ENCODE measurements at places on chromosomes 5 and 9.

DNA sequence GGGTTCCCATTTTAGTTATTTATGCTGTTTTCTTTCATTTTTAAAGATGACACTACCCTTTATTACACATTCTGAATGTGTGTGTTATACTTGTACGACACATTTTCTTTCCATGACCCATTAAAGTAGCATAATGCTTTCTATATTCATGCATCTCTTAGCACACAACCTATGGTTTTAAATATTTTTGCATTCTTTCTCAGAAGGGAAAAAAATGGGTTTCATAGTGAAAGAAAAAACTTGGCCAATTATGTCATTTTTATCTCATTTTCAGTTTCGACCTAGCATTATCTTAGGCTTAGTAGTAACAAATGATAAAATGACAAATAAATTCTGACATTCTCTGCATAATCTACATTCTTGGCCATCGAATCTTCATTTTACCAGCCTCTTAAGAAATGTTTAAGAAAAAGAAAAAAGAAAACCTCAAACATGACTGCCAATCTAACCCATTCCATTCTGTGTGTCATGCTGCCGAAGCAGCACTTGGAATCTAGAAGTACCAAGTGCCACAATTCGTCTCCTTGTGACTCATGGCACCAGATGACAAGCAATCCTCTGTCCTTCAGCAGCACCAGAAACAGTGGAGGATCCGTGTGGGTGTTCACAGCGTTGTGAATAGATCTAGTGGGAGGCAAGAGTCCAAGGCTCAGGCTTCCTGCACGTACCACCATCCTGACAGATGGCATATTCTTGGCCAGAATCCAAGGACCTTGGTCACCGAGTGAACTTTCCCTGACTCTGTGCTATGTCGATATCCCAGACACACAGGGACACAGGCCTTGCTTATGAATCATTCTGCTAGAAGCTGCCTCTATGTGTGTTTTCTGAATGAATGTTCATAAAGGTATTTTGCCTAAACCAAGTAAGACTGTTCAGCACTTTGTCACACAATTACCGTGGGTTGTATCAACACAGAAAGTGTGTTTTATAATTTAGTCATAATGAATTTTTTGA is 502.7 kb downstream of the NR2F1-AS1 start:
- no peak for DNase-seq

GRCh38 chr9:6557883-6558616 is 87.5 kb downstream of the GLDC start:
- no peak for DNase-seq

DNA sequence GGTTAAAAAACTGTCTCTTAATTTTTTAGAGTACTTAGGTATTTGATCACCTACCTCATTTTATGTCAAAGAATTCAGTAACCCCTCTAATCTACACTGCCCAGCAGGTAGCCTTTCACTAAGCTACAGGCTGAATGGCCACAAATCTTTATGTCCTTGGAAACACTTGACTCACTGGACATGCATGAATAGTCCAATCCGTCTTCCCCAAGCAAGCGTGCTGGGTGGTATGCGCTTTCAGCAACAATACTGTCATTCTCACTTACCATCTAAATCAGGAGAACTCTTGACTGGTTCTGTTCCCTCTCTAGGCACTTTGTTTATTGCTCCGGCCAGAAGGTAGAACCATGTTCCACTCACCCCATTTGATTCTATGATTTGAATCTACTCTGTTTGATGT is 73.1 kb downstream of the TRPM3 start:
- no peak for DNase-seq

DNA sequence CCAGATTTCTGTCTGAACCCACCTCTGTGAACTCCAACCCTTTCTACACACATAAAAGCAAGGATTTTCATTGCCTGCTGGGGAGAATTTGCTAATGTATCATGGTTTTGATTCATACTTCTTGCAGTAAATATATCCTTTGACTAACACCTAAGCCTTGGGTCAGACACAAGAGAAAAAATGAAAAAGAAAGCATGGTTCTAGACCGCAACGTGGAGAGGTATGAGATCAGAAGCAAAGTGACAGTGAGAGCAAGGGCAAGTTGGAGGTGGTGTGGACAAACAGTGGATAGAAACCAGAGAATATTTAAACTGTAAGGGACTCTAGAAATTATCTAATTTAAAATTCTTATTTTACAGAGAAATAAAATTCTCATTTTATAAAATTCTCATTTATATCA is 212.9 kb upstream of the SEMA6A start:
- no peak for DNase-seq

- no peak for DNase-seq
Observed at GRCh38 chr5:113171520-113171919, 194.9 kb downstream of the DCP2 start.

DNA sequence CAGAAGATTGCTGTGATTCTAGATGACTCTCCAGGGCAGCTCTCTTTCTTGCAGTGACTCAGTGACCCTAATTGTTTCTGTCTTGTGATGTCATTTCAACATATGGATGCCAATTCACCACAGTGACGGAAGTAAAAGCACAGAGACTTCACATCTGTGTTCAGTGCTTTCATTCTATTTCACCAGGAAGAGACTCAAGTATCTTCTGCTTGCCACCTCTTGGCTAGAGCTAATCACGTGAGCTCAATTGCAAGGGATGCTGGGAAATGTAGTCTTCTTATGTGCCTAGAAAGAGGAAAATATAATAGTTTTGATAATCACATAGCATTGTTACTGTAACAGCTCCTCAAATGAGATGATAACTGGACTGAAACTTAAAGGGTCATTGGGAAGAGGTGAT is 453.3 kb upstream of the KLF4 start:
- no peak for DNase-seq

DNA sequence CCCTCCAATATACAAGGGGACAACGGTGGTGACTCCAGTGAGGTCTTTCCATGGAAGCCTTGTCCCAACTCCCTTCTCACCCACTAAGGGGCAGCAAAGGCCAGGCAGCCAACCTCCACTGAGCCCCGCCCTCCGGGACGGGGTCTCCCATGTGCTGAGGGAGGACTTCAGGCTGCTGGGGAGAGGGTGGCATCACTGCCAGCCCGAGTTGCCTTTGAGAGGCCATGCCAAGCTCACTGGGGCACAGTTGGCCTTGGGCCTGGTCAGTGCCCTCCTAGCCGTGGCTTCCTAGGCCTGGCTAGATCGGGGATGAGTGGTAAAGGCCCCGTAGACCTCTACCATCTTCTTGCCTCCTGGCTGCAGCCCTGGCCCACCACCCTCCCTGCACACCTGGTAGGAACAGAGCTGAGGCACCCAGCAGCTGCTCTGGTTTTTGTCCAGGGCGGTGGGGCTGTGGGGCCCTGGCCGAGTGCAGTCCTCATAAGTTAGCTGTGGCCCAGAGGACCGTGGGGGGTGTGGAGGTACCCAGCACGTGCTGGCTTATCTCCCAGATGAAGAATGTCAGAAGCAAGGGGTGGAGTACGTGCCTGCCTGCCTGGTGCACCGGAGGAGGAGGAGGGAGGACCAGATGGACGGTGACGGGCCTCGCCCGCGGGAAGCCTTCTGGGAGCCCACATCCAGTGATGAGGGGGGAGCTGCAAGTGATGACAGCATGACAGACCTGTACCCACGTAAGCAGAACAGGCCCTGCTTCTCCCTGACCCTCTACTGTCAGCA is 3.2 kb downstream of the SURF2 start:
- no peak for DNase-seq

GRCh38 chr9:1219284-1219683 is 169.1 kb downstream of the DMRT2 start:
- no peak for DNase-seq

GRCh38 chr5:160918386-160918785 is 66.4 kb upstream of the ATP10B start:
- no peak for DNase-seq
